D341Med (cell line): ENCODE measurements at places on chromosomes 1 and 21.

- DNase-seq: no peak
Observed at GRCh38 chr1:100597784-100598183, 59.8 kb downstream of the GPR88 start.

DNA sequence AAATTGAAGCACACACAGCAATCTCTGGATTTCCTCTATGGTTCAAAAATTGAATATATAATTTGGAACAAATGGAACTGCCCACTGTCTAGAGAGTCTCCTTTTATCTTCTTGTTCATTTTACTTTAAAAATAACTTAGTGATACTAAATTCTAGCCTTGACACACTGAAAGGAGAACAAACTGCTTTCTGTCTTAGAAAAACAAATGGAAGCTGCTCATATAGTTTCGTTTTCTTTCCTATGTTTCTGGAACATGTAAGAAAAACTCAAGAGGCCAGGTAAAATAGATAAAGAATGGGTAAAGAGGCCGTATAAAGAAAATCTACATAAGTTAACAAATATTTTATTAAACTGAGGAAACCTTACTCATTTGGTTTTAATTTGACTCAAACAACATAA lies 332.7 kb downstream of the NEGR1 start:
- DNase-seq: no peak

DNA sequence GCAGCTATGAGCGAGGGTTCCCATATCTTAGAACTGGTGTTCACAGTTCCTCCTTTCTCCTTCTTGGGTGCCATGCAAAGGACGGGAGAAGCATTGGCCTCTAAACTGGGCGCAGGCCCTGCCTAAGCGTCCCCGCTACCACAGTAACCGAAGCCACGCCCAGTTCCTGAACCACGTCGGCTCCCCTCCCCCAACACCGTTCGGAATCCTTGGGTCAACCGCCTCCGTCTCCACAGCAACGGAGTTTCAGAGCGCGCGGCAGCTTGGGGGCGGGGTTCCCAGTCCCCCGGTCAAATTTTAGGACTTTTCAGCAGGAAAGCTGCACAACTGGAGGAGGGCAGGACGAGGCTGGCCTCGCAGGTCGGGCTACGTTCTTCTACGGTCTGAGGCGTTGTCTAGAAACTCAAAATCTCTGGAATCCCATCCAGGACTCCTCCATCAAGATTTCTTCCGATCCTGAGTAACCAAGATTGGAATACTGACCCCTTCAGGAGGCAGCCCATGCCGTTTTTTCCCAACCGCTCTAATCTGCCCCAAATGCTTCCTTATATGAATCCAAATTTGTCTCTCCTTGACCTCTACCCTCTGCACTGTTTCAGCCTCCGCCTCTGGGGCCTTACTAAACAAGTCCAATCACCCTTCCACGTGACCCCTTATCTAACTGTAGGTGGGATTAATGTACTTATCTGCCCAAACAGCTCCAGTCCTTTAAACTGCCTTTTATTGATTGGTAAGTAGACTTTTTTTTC lies at the start of gene SPAG17:
Gene SPAG17 (minus strand): TSS at position 145 of the 749 bp plus-strand sequence. CDS start 71 bp downstream, at position 74.
- no peak for DNase-seq

- DNase-seq: no peak
Observed at GRCh38 chr1:91803123-91803522, 82.8 kb downstream of the TGFBR3 start.

- DNase-seq: no peak
Observed at GRCh38 chr1:168261390-168261789, 19.3 kb upstream of the TBX19 start.

DNA sequence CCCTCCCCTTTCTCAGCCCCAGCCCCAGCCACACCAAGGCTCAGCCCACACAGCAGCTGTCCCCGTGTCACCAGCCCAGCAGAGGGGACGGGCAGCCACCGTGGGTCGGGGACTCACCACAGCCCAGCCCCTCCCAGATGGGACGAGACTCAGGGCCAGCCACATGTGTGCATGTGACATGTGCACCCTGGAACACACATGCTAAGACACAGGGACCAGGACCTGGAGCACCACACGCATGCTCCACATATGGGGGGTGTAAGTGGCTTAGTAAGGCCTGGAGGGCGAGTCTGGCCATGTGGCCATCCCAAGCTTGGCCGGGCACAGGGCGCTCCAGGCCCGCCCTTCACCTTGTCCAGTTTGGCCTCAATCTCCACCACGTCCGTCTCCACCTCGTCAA lies 4.0 kb downstream of the ACAP3 start:
- no peak for DNase-seq

GRCh38 chr21:42153746-42154145 lies 65.2 kb upstream of the ABCG1 start:
- no peak for DNase-seq

GRCh38 chr1:27560268-27561123 lies 43.4 kb downstream of the AHDC1 start:
- DNase-seq: no peak
